Urinary bladder (tissue), 4 donors: ENCODE measurements at places on chromosomes 4 and X. TPM values are rescaled to one million over a fixed set of nuclear protein-coding genes. Genes with fewer than 3 reads are reported as not detected.
A peak's percentile ranks its signal among the peaks of the same experiment; 100 is the strongest.

POU3F4 gene
- polyA plus RNA-seq: not detected

GRCh38 chrX:11337292-11338009 lies 44.2 kb downstream of the AMELX start:
- no peak for DNase-seq

DNA sequence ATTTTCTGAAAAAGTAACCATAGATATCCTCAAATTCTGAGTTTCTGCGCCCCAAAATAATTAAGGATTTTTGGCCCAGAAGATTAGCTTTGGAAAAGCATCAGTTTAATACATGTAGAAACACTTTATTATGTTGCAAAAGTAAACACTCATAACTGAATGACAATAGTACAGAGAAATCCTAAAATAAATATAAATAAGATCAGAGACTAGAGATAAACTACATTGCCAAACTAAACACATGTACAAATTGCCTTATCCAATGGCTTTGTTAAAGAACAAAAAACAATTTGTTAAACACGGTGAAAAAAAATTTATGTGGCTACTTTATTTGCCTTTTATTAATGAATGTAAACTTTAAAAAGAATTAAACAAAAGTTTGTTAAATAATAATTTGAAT lies 17.5 kb downstream of the SPOCK3 start:
- no peak for DNase-seq

DNA sequence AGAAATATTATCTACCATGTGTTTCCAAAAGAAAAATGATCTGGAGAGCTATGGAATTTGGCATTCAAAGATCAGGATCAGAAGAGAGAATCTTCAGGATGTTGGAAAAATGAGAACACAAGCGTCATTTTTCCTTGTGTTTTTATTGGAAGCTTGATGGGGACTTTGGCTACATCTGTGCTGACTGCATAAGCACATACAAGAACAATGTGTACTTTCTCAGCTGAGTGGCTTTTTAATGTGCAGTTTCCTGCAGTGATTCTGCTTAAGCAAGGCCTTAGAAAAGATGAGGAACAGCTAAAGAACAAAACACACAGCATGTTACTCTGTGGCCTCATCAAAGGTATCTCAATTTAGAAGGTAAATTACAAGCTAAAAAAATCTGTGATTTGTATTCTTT lies 1039.9 kb downstream of the GLUD2 start:
- DNase-seq: peak; percentile 0

DNA sequence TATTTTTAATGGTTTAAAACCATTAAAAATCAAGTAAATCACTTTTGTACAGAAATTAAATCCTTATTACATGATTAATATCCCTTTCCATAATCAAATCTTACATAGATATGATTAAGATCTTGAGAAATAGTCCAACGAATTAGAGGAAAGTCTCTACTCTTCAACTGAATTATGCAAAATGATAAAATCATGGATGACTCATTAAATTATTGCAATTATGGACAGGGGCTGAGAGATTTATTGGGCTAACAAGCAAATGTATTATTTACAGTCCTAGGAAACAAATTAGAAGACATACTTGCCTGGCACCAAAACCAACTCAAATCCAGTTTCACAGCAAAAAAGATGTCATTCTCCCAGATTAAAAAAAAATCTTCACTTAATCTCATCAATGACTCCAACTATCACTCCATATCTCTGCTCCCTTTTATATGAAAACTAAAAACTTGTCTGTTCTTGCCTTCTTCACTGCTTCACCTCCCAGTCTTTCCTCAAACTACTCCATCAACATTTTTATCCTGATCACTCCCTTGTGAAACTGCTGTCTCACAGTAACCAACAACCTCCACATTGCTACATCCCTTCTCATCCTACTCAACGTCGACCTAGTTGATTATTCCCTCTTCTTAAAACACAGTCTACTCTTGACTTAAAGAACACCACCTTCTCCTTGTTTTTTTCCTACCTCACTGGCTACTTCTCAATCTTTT lies 18.4 kb upstream of the DDX60 start:
- DNase-seq: no peak

DNA sequence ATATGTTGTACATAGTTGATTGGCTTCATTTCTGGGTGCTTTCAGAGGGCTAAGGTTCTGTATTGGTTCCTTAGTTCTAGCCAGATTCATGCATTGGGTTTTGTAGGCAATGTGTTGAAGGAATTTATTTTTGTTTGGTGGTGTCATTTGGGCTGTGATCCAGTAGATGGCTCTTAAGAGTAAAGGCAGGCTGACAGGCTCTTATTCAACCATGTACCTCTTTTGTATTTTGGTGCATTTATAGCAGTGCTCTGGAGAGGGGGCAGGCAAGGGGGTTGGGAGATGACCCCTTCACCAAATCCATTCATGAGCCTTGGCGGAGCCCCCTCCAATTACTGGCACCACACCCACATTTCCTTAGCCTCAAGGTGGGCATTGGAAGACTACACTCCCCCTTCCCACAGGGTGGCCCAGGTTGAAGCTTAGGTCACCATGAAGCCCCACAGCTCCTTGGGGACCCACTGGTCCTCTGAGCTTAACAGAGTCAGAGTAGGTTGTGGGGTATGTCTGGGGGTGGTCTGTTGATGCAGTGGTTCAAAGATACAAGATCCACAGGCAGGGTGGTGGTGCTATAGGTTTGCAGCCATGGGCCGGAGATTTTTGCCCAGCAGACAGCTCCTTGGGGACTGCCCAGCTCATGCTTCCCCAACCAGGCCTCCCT lies 143.0 kb upstream of the GNPDA2 start:
- DNase-seq: no peak
